T-helper 17 cell (primary cell): ENCODE measurements at places on chromosomes 2 and 18.

DNA sequence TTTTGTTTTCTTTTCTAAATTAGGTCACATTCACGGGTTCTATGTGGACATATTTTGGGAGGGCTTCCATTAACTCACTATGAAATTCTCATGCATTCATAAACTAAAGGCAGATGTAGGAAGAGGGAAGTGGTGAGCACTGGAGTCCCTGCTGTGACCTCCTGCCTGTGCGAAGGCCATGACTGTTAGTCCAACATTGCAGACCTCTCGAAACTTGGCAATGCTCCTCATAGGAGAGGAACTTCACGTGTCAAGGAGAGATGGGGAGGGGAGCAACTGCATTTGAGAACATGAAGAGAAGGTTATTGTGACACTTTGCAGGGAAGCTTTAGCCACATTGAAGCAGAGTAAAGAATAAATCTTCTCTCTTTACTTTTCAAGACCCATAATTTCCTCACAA is 126.4 kb upstream of the HNMT start:
- DNase-seq = no peak

DNA sequence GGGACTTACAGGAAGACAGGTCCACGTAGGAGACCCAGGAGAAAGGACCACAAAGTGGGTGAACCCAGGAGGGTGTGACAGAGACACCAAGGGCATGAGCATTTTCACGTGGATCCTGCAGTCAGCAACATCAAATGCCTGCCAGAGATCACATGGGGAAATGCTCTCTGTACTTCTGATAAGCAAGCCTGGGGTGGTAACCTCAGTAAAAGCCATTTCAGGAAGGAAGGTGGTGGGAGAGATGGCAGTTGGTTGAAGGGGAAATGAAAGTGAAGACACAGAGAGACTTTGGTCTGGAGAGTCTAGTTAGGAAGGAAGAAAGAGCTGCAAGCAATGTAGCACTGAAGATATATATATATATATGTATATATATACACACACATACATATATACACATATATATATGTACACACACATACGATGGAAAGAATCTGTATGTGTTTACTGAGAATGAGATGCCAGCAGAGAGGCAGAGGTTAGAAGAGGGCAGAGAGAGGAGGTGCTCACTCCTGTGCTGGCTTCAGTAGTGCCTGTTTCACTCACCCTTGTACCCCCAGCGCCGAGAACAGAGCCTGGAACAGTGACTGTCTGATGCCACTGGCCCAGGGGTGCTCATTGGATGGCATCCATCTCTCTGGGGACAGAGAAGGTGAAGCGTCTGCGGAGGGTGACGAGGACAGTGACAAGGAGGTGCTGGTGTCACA is 314.9 kb downstream of the AFF3 start:
- DNase-seq = no peak

DNA sequence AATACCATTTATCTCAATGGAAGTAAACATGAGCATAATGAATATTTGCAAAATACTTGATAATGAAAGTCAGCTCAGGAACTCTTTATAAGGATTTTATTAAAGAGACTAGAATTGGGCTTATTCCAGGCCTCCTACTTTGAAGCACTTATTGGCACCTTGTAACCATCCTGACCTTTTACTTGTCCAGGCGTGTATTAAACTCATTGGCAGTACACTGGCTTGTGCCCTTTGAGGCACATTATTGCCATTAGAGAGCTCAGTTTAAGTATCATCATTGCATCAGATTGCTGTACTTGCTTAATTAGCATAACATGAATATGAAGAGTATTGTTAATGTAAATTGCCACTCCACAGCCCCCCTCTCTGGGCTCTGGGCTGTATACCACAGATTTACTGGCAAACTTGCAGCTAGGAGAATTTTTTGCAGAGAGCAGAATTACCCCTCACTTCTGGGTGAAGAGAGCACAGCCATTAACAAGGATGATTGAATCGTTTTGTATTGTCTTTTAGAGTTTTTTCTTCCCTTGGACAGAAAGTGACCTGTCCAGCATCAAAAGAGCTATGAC is 72.5 kb downstream of the XIRP2 start:
- DNase-seq = no peak

- no peak for DNase-seq
These were observed 3.8 kb downstream of the NT5C1B start for GRCh38 chr2:18585526-18585925.

DNA sequence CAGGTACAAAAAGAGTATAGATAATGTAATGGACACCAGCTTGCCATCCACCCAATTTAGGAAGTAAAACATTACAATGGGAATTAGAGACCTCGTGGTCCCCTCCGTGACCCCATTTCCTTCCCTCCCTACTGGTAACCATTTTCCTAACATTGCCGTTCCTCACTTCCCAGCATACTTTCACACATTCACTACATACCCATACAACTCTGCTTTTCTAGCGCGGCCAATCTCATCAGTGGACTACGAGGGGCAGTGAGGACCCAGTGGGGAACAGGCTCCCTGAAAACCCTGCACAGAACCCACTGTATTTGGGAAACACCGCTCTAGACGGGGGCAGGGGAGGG is 1.1 kb downstream of the ENOSF1 start:
- no peak for DNase-seq

DNA sequence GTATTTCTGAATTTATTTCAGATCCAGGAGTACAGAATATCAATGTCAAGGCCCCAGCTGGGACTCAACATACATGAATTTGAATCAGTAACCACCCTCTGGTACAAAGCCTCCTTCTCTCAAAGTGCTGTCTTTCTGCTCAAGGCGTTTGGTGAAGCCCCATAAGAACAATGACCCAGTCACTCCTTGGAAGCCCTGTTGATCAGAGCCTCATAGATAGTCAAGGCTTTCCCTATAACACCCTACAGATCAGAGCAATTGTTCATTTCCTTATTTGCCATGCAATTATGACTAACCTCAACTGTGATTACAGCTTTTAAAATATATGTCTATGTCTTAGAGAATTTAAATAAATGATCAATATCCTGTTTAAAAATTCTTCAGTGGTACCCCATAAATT is 159.1 kb upstream of the CREB1 start:
- DNase-seq = no peak
